ENCODE measurements at places on chromosomes 7 and 10.

DNA sequence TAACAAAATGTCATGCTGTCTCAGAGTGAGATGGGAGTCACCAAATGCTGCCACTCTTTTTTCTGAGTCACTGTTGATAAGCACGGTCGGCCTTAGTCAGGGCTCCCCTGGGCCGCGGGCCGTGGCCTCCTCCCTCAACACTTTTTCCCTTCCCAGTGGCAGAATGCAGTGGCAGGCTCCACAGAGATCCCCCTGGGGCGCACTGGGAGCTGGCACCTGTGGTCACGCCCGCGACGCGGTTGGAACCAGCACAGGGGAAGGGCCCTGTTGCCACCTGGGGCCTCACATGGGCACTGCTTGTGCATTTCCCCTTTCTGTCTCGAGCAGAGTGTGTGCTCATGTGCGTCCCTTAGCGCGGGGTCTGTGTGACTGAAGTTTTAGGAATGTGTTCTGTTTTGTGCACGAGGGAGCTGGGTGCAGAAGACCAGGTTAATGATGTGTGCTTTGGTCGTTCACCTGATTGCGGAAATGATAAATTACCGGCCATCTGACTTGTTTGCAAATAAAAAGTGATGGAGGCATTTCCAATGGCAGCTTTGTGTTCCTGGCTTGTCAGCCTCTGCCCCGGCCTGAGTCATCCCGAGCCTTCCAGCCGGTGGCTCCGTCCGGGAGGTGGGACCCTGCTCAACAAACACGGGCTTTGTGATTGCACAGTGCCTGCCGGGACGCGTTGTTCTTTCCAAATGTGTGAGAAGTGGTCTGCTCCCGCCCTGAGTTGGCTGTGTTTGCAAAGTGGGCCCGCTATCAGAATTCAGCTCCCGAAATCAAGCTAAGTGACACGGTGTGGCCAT, 100.7 kb downstream of the NKX6-2 start:
- DNase-seq: no peak

DNA sequence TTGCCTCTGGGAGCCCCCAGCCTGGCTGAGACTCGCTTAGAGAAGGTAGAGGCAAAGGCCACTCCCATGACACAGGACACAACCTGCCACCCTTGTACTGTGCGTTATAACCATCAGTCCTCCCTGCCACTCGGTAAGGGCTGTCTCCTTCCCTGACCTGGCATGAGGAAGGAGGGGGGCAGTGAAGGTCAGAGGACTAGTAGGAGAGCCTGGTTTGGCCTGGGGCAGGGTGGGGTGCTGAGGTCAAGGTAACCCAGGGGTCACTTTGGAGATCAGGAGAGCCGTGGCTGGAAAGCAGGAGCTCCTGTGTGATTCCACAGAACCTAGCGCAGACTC, 6.9 kb upstream of the TNRC18 start:
- DNase-seq: no peak

DNA sequence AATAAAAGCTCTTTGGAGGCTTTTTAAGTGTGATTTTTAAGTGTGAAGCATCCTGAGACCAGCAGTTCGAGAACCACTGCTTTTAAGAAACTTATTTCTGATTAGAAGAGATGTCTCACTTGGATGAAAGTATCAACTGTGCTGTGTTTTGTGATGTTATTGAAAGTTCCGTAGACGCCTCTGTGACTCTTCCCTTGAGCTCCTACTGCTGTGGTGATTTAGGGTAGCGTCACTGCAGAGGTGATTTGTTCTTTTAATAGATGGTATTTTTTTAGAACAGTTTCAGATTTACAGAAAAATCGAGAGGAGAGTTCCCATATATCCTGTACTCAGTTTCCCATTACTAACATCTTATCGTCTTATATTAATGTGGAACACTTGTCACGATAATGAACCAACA, 29.5 kb downstream of the FBH1 start:
- DNase-seq: no peak

DNA sequence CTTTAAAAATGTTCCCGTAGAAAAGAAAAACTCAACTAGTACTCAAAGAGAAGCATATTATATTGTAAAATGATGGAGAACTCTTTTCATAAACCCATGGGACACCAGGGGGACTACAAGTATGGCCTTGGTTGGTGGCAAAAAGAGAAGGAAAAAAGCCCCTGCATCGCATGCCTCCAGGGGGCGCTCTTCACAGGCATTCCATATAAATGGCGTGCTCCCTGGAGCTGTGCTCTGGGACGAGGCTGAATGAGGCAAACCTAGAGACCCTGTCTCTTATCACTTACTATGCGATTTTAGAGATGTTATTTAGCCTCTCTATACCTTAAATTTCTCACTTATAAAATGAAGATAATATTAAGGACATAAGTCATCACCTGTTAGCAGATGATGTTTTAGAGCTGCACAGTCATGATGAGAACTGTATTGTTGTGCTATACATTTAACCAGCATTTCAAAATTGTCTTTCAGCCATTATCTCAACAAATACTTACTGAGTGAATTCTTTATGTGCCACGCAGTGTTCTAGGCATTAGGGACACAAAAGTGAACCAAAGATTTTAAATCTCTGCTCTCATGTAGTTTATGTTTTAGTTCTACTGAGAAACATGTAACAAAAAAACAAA, 105.8 kb downstream of the ARHGAP21 start:
- DNase-seq: peak; percentile 61

- peak; percentile 94 for DNase-seq
Measured at GRCh38 chr7:48035301-48035966, at the start of gene C7orf57. Gene C7orf57 (plus strand): TSS chr7:48035543. CDS start chr7:48036309, 766 bp downstream.

DNA sequence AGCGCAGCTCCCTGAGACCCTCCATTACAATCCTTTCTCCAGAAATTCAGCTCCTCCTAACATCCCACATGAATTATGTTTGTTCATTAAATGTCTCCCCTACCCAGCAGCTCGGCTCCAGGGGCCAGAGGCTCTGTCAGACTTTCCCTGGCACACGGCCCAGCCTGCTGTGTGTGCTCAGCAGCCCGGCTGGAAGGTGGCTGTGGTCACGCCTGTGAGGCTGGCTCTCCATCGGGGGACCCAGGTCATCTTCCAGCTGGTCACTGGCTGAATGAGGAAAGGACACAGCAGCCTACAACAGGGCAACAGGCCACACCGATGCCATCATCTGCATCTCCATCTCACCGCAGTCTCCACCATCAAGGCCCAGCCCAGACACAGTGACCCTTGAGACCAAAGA, 219.8 kb downstream of the MAD1L1 start:
- DNase-seq: no peak

GRCh38 chr10:88787463-88787862, 15.1 kb upstream of the LIPM start:
- DNase-seq: no peak

- peak; percentile 35 for DNase-seq
Measured at GRCh38 chr7:47792521-47793121, 155.6 kb downstream of the PKD1L1 start.

GRCh38 chr10:480928-481552, 208.4 kb downstream of the DIP2C start:
- no peak for DNase-seq

DNA sequence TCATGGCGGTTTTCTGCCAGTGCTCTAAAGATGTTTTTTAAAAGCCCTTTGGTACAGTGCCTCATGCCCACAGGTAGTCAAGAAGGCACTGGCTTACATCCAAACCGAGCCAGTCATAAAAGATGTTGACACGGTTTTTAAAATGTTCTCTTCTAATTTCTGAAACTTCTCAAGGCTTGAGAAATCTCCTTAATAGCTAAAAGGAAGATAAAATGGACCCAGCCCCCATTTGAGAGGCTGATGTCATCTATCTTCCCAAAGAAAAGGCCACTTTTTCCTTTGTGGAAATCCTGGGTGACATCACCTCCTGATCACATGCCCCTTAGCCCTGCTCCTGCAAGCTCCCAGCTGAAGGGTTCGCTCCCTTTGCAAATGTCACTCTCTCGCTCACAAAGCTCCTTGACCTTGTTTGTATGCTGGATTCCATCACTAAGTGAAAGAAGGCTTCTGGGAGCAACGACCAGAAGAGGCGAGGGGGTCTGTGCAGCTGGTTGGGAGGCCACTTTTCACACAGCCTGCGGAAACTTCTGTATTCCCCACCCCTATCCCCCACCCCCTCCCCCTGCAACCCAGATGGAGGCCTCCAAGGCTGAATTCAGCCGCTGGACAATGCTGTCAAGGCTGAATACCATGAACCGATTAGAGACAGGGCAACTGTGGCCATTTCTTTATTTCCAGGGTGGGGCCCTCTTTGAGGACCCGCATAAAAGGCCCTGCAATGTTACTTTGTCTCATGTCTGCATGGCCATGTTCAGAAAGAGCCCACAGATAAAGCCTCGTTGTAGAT, 122.8 kb downstream of the CUBN start:
- no peak for DNase-seq

DNA sequence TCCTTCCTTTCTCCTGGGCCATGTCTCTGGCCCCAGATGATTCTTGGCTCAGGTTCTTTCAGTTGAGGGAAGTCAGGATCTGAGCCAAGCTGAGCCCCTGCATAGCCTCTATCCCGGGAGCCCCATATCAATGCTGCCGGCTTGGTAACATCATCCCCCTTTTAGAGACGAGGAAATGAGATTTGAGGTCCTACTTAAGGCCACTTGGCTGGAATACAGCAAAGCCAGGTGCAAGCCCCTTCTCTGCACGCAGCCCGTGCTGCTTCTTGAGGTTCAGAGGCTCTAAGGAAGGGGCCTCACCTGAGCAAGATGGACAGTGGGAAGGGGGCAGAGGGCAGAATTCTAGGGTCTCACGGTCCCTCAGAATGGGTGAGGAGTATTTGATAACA, 2.4 kb upstream of the IRF5 start:
- no peak for DNase-seq

DNA sequence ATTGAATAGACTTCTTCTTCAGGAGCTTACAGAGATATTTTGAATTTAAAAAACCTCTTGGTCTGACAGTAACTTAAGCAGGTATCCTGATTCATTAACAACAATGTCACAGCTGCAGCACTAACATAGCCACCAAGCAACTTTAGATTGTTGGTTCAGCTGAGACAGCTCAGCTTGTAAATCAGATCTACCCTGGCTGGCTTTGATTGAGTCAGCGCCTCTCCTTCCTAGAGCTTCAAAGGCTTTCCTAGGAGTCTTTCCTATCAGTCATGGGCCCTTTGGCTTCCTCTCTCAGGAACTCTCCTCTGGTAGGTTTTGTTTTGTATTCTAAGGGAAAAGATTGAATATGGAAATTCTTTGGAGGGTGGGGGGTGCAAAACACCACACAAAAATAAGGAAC, 70.7 kb upstream of the STEAP4 start:
- no peak for DNase-seq

- no peak for DNase-seq
Measured at GRCh38 chr7:105006367-105007136, 7.5 kb upstream of the KMT2E start.

DNA sequence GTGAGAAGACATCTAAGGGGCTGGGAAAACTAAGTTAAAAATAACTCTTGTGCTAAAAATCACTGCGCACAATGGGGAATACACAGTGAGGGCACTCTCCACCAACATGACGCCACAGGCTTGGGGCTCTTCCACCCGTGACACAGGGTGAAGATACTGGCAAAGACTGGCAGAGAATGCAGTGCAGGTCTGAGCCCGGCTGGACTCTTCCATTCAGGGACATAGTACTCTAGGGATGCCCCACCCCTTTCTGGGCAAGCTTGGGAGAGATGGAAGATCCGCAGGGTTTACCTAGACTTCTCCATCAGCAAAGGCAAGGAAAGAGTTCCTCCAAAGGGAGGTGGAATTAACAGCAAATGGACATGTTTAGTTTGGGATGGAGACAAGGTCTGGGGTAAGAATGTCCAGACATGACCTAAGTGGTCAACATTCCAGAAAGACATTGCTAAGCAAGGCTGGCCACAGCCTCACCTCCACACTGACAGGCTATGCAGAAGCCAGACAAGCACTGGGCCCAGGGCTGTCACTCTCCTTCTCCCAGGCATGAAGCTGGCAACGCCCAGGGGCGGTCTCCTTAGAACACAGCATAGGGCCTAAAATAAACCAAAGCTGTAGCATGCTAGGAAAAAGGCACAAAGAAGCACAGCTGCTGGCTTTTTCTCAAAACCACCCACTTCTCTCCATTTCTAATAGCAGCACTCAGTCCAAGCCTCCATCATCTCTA, 28.1 kb downstream of the XPNPEP1 start:
- DNase-seq: no peak

DNA sequence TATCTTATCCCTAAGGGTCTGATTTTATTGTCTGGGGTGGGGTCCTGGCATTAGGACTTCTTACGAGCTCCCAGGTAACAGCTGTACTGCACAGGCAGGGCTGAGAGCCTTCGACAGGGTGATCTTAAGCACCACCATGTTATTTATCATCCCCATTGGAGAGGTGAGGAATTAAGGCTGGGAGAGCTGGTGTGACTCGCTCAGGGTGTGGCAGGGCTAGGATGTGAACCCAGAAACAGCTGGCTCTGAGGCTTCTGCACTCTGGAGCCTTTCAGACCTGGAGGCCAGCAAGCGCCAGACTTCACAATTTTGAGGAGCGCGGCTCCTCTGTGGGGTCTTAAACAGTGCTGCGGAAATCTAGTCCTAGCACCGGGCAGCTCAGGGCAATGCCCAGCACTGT, 27.4 kb upstream of the NDST2 start:
- DNase-seq: no peak

All from ACHN (cell line).